ENCODE measurements at places on chromosomes 11 and 22. TPM values are rescaled to one million over a fixed set of nuclear protein-coding genes. Genes with fewer than 3 reads are reported as not detected.

SULT4A1 gene
- total RNA-seq: not detected

CRYBA4 gene
- not detected for total RNA-seq

HTR3B gene
- not detected for total RNA-seq

FOLR3 gene
- total RNA-seq: 0.70 TPM

KRTAP5-2 gene
- not detected for total RNA-seq

DERL3 gene
- total RNA-seq: 0.36 TPM

APOL3 gene
- 0.45 TPM for total RNA-seq

KRTAP5-10 gene
- total RNA-seq: not detected
